Stimulated activated CD8-positive, alpha-beta memory T cell treated with anti-CD3 and anti-CD28 coated beads, Interleukin-7, amount 100 ng/mL, for 4 hours (primary cell): ENCODE measurements at places on chromosomes 2 and 18.

DNA sequence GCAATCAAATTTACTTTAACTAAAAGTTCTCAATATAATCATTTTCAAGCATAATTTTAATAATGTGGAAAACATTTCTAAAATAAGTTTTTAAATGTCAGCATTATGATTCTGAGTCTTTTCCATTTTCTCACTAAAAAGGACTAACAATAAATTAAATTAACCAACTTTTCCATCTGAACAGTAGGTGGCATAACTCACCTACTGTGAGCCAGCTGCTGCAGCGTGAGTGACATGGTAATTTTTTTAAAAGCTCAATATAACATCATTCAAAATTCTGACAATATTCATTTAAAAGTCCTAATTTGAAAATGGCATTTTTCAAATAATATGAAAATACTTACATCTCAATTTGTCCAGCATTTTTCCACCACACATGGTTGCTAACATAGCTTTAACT, 66.5 kb downstream of the DTNB start:
- DNase-seq: no peak

GRCh38 chr2:217307023-217307422, 447.2 kb upstream of the TNP1 start:
- no peak for DNase-seq

DNA sequence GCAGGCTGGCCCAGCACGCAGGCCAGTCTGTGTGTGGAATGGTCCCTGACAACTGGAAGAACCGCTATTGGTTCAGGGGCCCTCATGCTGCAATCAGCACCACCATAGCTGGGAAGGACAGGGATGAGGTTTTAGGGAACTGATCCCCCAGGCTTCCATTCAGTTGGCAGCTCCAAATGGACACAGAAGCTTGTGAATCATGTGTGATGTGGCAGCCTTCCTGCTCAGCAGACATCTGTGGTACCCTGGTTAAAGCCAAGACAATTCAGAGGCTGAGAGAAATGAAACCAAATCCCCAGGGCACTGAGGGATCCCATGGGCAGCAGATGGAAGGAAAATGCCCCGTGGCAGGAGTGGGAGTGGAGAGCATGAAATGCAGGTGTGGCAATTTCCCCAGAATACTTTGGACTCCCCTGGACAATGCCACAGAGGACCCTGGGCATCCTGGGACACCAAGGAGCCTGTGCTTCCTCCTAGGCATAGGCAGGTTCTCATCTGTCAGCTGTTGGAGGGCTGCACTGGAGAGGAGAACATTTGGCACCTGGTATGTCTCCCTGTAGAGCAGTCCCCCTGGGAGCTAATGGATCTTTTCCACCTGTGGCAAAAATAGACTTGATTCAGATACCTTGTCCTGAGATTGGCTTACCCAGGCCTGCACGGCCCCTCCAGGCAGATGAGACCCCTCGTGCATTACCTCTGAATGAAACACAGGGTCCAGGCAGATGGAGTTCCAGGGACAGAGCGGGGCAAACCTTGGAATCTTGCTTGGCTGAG, 162.2 kb upstream of the BCL2L11 start:
- DNase-seq: no peak

DNA sequence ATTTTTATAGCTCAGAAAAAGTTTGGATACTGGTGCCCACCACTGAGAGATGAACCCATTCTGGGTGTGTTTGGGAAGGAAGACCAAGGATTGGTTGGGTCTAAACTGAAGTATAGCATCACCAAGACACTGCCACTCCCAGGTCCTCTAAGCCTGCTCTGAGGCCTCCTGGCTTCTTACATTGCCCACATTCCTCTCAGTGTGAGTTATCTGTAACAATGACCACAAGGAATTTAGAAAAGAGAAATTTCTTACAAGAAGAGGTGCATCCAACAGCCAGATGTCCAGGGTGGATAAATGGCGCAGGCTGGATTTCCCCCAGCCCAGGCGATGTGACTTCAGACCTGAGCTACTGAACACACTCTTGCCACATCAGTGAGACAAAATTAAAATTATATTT, 1.6 kb upstream of the GPR45 start:
- no peak for DNase-seq

- no peak for DNase-seq
Measured at GRCh38 chr2:207844648-207845047, 74.9 kb upstream of the FZD5 start.

DNA sequence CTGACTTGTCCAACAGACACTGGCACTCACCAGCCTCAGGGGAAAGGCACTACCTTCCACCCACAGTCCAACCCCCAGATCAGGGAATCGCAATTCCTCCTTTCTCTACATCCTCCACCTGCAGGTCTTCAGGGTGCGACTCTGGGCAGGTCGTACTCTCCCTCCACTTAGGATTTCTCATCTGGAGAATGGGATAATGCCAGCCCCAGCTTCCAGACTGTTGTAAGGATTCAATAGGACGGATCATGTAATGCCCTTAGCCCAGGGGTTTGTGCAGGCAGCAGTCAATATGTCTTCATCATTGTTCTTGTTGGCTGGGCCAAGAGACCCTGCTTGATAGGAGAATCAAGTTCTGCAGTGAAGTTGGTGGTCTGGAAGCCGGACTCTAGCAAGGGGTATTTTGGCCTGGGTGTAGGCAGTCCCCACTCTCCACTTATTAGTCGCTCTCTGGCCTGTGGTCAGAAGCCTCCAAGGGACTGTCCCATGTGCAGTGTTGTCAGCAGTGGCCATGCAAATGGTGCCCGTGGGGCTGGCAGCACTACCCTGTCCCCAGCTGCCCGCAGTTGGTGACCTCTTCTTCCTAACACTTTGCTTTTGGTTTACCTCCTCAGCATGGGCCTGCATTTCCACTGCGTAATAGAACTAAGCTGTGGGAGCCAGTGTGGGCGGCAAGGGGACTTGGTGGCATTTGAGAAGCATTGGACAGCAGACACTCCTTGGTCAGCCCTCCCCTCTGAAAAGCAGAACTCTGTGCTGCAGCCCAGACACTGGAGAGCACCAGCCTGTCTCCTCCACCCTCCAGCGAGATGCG, 172.4 kb upstream of the HS6ST1 start:
- no peak for DNase-seq

DNA sequence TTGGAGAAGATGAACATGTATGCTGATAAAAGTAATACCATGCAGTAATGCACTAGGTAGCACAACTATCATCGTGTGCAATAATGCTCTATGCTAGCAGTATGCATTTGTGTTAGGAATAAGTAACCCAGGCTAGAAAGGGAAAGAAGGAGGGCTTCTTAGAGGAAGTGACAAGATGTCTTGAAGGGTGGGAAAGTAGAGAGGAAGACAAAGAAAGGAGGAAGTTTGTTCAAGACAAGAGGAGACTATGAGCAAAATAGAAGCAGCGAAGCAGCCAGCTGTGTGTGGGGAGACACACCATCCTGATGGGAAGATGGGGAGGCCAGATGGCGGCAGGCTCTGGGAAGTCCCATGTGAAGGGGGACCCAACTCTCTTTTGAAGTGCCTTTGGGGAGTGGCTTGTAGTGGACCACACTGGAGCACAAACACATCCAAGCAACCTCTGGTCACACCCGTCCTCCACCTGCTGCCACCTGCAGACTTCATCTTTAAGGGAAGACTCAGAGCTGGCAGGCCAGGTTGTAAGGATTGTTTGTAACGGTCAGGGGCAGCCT, 39.9 kb upstream of the INHBB start:
- no peak for DNase-seq

- no peak for DNase-seq
Measured at GRCh38 chr18:34223893-34224422, 755 bp downstream of the NOL4 start.

DNA sequence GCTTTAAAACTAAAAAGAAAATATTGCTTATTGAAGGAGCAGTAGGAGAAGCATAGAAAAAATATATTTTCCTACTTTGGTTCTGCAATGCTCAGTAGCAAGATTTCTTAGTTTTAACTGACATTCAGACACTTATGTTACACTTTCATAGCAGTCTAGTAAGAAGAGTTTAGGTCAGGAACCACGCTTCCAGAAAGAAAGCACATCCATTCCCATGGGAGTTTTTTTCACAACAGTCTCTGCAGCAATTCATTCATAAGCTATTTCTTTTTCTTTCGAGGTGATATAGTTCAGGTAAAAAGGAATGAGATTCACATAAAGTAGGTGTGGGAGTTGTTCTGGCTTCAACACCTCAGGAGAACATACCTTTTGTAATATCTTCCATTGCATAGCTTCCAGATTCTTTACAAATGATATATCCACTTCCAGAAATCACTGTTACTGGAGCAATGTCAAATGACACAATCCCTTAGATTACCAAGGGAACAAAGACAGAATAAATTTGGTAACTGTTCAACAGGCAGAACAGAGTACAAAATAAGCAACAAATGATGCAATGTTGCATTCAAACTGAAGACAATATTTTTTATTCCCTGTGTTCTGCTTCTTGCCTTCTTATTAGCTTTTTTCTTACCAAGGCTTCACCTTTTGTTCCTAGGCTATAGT, 95.2 kb upstream of the GULP1 start:
- no peak for DNase-seq
